ENCODE measurements at places on chromosomes 4 and X.

- DNase-seq: no peak
Observed at GRCh38 chr4:72505314-72505744, 63.7 kb downstream of the ADAMTS3 start.

DNA sequence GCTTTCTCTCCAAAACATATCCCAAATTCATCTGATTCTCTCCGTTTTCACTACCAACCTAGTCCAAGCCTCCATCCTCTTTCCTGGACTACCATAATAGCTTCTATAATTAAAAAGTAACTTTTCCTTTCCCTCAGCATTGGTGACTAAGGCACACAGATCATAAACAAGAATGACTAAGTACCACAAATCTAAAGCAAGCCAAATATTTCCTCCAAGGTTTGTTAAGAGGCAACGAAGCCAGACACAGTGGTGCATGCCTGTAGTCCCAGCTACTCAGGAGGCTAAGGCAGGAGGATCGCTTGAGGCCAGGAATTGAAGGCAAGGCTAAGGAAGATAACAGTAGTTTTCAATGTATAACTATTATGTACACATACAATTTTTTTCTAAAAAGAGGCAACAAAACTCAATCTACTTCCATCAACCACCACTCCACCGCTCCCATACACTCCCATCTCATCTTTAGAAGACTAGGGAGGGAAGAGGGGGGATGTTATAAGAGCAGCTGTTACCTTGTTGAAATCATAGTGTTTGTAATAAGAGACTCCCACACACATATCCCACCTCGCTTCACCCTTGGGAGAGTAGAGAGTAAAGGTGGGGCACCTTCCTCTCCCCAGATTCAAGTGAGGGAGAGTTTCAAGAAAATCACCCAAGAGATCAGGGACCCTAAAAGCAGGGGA, 4.2 kb upstream of the JCHAIN start:
- no peak for DNase-seq

GRCh38 chrX:39576041-39576872, 521.5 kb downstream of the BCOR start:
- no peak for DNase-seq

DNA sequence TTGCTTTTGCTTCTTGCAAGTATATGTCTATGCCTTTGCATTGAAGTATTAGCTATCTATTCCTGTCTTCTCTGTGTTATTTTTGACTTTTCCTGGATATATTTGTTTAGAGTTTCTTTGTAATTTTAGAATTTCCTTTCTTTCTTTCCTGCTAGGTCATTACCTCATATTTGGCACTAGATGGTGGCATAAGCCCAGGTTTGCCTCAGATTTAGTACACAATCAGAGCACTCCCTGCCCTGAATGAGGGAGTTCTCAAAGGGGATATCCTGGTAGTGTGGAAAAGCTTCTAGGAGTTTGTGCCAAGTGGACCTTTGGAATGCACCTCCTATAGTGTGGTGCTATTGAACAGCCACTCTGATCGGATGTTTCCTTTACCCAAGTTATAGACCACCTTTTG, 181.6 kb downstream of the UGT8 start:
- no peak for DNase-seq

- no peak for DNase-seq
Observed at GRCh38 chr4:22824091-22824490, 131.4 kb downstream of the GBA3 start.

DNA sequence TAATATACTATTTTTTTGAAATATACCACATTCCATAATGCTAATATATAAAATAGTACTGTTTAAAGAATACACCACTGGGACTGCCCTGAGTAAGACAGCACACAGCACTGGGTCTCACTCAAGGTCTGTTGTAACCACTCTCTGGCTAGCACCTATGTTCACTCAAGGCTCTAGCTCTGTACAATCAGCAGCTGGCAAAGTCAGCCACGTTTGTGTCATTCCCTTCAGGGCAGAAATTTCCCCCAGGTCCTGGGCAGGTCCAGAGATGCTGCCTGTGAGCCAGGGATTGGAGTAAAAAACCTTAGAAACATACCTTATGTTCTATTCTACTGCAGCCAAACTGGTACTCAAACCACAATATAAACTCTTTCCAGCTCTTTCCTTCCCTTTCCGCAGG, 1160.2 kb upstream of the ADGRL3 start:
- DNase-seq: no peak

- DNase-seq: no peak
Observed at GRCh38 chr4:84632092-84632491, 49.2 kb downstream of the CDS1 start.

DNA sequence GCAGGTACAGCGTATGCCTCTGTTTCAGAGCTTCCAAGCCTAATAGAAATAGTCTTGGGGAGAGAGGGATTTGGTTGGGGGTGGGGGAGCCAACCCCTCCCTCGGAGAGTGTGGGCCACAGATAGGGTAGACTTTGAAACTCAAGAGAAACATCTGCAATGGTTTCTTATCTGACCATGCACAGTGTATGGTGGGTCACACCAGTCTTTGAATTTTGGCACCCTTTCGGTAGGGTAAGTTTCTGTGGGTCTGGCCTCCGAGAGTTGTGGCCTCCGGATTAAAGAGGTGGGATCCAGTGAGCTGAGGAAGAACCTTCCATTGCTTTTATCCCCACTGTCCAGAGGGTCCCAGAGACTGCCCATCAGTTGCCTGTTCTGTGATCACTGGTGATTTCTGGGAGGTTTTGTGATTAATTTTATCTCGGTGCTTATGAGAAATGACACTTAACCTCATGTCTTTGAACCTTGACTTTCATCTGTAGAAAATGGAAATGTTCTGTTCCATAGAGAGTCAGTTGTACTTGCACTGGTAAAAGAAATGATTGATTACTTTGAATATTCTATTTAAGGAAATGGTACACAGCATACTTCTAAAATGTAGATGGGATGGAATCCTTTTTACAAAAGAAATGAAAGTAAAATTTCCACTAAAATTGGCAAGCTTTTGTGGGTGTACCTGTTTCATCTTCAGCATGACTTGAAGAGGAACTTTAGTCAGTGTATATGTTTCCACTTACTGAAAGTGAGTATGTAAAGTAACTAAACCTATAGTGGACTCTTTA, 62.7 kb downstream of the TMEM131L start:
- DNase-seq: no peak

GRCh38 chr4:187268940-187269339, 545.3 kb upstream of the FAT1 start:
- no peak for DNase-seq

DNA sequence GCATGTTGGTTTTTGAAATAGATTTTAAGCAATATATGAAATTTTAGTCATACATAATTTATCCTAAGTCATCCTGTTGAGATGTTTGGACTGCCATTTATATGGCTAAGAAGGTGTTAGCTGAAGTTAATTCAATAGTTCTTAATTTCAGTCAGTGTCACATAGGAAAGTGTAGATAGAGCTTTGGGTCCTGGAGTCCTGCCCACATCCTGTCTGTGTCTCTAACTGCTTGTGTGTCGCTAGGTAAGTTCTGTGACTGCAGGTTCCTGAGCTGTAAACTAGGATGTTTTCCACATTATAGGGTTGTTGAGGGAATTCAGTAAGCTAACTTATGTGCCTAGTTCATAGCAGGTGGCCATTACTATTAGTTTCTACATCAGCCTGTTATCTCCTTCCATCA, 20.7 kb downstream of the OFD1 start:
- DNase-seq: no peak

DNA sequence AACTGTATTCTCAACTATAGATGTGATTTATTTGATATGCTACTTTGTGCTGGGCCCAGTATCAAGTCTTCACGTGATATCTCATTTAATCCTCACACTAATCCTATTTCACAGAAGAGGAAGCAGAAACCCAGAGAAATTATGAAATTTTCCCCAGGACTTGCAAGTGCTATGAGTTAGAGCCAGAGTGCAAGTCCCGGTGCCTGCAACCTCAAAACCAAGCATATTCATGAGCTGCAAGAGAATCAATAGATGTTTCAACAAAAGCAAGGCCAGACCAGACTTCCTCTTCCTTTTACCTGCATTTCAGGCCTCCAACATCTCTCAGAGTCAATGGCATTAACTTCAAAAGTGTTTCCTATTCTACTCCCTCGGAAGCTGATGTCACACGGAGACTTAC, 92.2 kb upstream of the GATB start:
- no peak for DNase-seq

DNA sequence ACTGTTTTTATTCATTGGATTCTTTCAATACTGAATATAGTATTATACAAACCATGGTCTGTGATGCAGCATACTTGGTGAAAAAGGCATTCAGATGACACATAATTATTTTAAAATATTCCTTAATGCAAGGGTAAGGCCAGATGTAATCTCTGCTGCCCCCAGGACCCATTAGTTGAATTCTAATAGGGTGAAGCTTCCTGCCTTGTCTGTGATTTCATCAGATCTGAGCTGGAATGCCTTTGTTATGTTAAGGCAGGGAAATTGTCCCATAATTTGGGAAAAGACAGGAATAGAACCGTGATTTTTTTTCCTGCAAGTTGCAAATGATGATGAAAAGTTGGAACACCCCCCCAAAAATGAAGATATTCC, 26.1 kb downstream of the ZRSR2 start:
- no peak for DNase-seq

- DNase-seq: peak; percentile 81
Observed at GRCh38 chrX:49186125-49187027, at the start of gene PRICKLE3. TSS of gene PRICKLE3 (minus strand) at chrX:49186373. CDS start at chrX:49186297, 76 bp downstream.

DNA sequence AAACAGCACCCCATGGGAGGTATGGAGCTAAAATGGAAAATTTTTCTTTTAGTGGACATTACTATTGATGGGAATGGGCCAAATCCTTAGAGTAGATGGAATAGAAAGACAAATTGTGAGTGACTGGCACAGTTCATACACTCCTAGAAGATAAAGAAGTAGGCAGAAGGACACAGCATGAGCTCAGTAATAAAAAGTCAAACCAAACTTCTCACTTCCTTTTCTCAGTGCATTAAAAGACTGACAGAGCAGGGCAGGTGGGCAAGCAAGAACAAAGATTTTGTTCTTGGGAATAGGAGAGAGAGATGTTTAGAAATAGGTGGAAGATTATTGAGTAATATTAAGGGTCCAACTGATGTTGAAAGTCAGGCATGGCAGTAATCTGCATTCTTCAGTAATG, 132.5 kb downstream of the ATP10D start:
- DNase-seq: no peak

DNA sequence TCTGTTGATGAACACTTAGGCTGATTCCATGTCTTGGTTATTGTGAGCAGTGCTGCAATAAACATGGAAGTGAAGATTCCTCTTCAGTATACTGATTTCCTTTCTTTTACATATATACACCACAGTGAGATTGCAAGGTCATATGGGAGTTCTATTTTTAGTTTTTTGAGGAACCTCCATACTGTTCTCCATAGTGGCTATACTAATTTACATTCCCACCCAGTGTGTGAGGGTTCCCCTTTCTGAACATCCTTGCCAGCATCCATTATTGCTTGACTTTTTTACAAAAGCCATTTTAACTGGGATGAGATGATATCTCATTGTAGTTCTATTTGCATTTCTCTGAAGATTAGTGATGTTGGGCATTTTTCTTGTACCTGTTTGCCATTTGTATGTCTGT, 80.5 kb upstream of the GALNT7 start:
- no peak for DNase-seq

DNA sequence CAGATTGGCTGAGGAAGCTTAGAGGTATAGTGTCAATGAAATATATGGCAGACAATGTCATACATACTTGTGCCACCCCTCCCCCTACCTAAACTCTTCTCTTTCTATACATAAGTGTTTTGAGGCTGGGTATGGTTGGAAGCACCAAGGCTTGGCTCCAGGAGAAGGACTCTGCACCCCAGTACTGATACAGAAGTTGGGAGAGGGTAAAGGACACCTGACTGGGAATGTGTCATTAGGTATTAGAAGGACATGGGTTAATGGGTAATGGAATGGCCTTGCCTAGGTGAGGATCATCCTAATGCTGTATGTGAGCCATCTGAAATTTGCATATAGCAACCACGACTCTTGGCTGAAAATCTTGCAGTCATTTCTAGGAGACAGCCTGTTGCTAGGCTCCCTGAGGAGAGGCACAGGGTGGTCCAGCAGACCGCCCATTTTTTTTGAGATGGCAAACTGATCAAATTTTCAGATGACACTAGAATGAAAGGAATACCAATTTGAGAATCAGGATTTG, 26.8 kb upstream of the AP1S2 start:
- DNase-seq: no peak

DNA sequence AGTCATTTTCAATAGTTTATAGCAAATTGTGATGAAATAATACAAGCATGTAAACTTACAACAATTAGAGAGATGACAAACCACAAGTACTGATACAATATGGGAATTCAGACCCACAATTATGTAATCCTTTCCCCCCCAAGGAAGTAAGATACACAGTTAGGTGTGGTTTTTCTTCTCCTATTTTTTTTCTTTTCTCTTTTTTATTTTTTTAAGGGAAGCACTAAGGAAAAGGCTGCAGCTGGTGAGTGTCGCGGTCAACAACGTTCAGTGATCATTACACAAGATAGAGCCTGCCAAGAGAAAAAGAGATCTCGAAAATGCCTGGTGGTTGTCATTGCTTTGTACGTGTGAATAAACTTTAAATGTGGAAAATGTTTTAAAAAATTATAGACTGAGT, 9.8 kb downstream of the NDNF start:
- DNase-seq: no peak

DNA sequence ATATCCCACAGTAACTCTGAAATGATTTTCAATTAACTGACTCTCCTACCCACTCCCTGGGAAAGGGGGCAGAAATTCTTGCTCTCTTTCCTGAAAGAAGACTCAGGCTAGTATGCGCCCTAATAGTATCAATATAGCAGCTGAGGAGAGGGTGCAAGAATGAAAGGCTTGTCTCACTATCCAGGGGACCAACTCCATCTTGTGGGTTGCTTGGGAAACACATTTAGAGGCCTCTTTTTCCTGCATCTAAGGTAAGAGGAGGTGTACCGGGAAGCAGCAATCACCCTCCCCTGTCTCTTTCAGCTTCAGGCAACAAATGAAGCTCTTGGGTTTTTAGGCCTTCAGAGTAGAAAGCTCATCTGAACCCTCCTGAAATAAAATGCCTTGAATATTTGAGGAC, 11.3 kb downstream of the TMEM255A start:
- DNase-seq: no peak

DNA sequence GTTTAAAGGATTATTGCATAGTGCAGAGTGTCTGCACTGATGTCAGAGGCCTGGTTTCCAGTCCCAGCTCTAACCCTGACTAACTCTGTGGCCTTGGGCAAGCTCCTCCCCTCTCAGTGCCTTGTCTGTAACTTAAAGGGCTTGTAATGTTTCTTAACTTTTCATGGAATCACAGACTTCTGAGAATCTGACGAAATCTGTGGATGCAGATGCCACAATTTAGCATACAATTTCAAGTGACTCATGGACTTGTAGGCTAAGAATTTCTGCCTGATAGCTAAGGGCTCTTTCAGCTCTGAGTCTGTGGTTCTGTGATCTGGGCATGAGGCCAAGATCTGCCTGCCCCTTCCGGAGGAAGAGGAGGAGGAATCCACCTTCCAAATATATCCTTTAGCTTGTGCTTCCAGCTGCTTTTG, 236.9 kb downstream of the AR start:
- peak; percentile 18 for DNase-seq
